ENCODE measurements at places on chromosomes 11 and 22. TPM values are rescaled to one million over a fixed set of nuclear protein-coding genes. Genes with fewer than 3 reads are reported as not detected.
A peak's percentile ranks its signal among the peaks of the same experiment; 100 is the strongest.

- no peak for DNase-seq
These were observed 1.4 kb upstream of the TPP1 start for GRCh38 chr11:6620636-6621035.

GRCh38 chr11:115144014-115144413 is 360.2 kb downstream of the CADM1 start:
- DNase-seq, result no peak

LRRC74B gene
- total RNA-seq, result not detected

- DNase-seq, result no peak
These were observed 94.5 kb downstream of the RPS6KA4 start for GRCh38 chr11:64453466-64453865.

EFCAB6 gene
- total RNA-seq, result 2.6 TPM

GGTLC2 gene
- not detected for total RNA-seq

- no peak for DNase-seq
These were observed 1628.6 kb upstream of the RAG2 start for GRCh38 chr11:38226684-38227083.

- DNase-seq, result peak; percentile 14
These were observed 15.6 kb downstream of the KIAA1671 start for GRCh38 chr22:24968066-24968561.

GRCh38 chr11:130062026-130062425 is 7.7 kb upstream of the APLP2 start:
- DNase-seq, result no peak

VSIG10L2 gene
- total RNA-seq, result not detected

OR4A15 gene
- not detected for total RNA-seq

GRCh38 chr11:76791861-76792260 is 8.7 kb downstream of the TSKU start:
- peak; percentile 65 for DNase-seq

- no peak for DNase-seq
These were observed 386.6 kb downstream of the BUD13 start for GRCh38 chr11:116386118-116386699.

- no peak for DNase-seq
These were observed 761 bp downstream of the HMBS start for GRCh38 chr11:119085437-119085847.

KREMEN1 gene
- 3.9 TPM for total RNA-seq

GRCh38 chr22:47333625-47334024 is 571.2 kb downstream of the TBC1D22A start:
- peak; percentile 96 for DNase-seq

- DNase-seq, result no peak
These were observed 43.4 kb downstream of the OTOG start for GRCh38 chr11:17590463-17590862.

CARD18 gene
- total RNA-seq, result not detected

DNA sequence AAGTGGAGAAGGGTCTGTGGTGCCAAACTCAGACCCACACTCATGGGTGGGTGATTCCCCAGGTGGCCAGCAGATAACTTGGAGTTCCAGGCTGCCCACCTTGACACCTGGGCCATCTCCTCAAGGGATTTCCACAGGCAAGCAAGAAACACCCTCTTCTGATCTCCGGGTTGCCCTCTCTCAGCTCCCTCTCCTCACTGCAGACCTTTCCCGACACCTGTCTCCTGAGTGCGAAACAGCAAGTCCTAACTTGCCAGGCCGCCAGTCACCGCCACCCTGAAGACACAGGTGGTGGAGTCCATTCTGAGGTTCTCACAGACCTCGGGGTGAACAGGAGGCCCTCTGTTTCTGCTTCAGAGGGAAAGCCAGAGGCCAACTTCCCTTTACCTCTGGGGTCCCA is 16.6 kb downstream of the GALNT18 start:
- no peak for DNase-seq

GRCh38 chr22:47484960-47485569 is 722.6 kb downstream of the TBC1D22A start:
- no peak for DNase-seq

SCGB1C1 gene
- not detected for total RNA-seq

- DNase-seq, result no peak
These were observed 30.8 kb upstream of the WNT11 start for GRCh38 chr11:76237000-76237649.

DNA sequence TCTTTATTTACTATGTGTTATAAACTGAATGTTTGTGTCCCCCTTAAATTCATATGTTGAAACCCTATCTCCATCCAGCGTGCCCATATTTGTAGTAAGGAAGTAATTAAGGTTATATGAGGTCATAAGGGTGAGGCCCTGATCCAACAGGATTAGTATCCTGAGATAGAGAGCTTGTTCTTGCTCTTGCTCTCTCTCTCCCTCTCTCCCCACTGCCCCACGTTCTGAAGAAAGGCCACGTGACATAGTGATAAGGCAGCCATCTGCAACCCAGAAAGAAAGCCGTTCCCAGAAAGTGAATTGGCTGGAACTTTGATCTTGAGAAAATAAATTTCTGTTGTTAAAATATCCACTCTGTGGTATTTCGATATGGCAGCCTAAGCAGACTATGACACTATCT is 212.5 kb downstream of the SWAP70 start:
- no peak for DNase-seq

DNA sequence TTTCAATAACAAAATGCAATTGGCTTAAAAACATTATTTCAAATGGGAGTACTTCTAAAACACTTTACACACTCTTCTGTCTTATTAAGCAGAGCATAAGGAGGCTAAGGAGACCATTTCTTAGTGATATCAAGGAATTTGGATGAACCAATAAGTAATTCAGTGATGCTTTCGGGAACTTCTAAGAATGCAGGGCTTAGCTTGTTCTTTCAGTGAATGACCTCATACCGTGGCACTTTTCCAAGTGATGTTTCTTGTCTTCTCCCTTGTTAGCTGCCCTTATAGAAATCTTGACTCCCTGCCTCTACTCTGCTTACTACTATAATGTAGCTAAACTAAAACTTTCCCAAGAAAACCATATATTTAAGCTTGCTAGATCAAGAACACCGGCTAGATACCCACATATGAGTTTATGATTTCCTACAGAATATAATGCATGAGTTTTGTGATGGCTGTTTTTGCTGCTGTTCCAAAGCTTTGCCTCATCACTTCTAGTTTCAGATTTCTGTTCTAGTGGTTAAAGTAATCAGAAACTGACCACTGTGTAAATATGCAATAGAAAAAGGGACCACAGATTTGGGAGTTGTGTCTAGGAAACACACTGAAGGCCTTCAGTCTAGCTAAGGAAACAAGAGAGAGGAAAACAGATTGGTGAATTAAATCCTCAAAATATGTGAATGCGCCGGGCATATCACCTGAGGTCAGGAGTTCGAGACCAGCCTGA is 37.5 kb upstream of the STK33 start:
- peak; percentile 38 for DNase-seq

GRCh38 chr11:129115652-129116586 is 76.2 kb downstream of the ARHGAP32 start:
- DNase-seq, result peak; percentile 73

DNA sequence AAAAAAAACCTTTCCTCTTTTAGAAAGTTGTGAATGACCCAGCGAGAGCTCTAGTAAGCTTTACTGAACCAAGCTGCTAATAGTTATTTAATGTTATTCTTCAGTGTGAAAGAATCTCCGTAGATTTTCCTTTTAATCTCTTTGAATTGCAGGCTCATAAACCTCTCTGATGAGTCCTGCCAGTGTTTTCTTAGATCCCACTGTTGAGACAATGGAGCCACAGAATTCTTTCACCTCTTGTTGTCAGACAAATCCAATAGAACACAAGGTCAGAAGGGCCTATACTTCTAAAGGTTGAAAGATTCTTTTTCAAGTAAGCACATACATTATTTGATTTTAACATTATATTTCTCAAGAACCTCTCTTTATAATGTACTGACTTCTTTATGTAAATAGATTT is 52.2 kb downstream of the DNAJC24 start:
- DNase-seq, result no peak

DNA sequence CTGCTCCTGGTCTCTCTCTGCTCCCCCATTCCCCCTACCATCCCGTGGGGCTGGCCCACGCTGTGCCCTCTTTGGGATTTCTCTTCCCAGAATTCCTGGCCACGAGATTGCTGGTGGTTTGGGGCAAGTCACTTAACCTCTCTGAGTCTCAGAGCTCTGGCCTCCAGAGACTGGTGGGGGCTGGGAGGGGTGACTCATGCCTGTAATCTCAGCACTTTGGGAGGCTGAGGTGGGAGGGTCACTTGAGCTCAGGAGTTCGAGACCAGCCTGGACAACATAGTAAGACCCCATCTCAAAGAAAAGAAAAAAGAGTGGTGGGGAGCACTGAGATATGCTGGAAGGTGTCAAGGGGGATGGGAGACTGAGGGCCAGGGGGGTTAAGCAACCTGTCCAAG is 18.3 kb downstream of the OTUB1 start:
- no peak for DNase-seq

SOX6 gene
- 6.4 TPM for total RNA-seq

DNA sequence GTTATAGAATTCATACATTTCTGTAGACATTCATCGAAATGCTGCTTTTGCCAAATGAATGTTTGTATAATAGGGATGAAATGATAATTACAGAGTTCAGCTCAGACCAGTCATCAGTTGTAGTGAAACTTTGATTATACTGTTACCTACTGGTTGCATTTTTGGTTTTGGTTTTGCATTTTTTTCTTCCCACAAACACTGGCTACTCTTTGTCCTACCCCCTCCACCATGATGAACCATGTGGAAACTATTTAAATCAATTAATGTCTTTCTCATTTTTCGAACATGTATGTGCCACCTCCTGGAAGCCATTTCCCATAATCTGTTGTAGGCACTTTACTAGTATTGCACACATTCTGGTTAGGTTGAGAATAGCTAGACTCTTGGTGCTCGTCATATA is 75.3 kb upstream of the MTNR1B start:
- DNase-seq, result no peak

ABCC8 gene
- total RNA-seq, result not detected

- no peak for DNase-seq
These were observed 34.3 kb downstream of the MYEOV start for GRCh38 chr11:69328231-69328630.

CARD16 gene
- total RNA-seq, result 105 TPM

OR10D3 gene
- not detected for total RNA-seq

- no peak for DNase-seq
These were observed 642.6 kb upstream of the CCDC179 start for GRCh38 chr11:23502826-23503225.

DNA sequence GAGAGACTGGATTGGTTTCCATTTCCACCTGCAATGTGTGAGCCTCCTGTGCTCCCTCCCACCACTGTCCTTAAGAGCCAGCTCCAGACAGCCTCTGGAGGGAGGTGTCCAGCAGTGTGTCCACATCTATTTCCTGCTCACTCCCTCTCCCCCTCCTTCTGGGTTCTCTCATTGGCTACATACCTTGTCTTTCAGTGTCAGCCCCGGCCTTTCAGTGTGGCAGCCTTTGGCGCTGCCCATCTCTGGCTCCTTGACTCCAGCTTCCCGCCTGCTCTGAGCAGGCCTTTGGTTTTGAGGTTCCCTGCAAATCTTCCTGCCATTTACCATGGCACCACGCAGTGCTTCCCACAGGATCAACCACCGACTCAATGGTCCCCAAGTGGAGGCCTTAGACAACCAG is 19.0 kb upstream of the PTPRJ start:
- peak; percentile 33 for DNase-seq

GRCh38 chr22:28883657-28883916 is 215 bp downstream of the ZNRF3 start:
- DNase-seq, result no peak

ZP1 gene
- 1.5 TPM for total RNA-seq

All from H4 (cell line).